ENCODE measurements at places on chromosomes 6 and 20.
A peak's percentile ranks its signal among the peaks of the same experiment; 100 is the strongest.

GRCh38 chr6:169591616-169592015 lies 110.2 kb downstream of the WDR27 start:
- no peak for DNase-seq

DNA sequence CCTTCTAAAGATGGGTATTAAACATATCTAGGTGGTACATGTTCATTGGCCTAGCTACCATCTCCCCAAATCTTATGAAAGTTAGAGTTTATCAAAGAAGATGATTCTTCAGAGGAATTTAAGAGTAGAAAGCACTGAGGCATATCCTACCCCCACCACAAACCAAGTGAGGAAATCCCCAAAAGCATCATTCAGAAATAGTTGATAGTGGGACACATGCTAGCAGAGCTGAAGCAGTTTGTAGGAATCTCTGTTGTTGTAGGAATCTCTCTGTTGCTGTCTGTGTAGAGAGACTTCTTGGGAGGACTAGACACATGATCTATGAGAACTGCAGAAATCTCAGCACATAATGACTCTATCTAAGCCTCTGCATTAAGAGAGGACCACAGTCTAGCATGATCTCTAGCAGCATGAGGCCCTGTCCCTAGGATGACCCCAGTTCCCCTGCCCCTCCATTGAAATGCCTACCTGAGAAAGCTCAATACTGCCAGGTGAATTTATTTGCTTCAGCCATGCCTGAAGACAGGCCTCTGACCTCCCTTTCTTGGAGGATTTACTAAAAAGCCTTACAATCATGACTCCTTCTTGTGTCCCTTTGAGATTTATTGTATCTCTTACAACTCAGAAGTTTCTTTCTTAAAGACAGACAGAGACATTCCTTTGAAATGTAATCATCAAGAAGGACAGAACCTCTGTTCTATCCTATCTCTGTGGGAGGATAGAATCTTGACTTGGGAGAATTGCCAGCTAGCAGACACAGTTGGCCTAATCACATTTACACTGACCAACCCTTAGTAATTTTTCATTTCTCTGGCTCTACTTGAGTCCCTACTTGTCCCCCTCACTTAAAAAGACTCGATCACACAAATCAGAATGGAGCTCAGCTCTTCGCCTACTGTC lies 582.4 kb downstream of the PHF3 start:
- no peak for DNase-seq

- DNase-seq: peak; percentile 72
Measured at GRCh38 chr20:62143081-62143956, at the start of the genes PSMA7 and SS18L1. TSS of gene PSMA7 (minus strand) at chr20:62143394. CDS start at chr20:62143303, 91 bp downstream. TSS of gene SS18L1 (plus strand) at chr20:62143769. CDS start at chr20:62143821, 52 bp downstream.

- no peak for DNase-seq
Measured at GRCh38 chr6:170238741-170239565, 51.9 kb downstream of the DLL1 start.

- DNase-seq: no peak
Measured at GRCh38 chr20:49045440-49046086, 549 bp upstream of the CSE1L start.

- no peak for DNase-seq
Measured at GRCh38 chr6:109474995-109475394, 8.0 kb downstream of the ZBTB24 start.

Measured in T-helper 22 cell (primary cell).